ENCODE measurements at places on chromosomes 7 and 10. TPM values are rescaled to one million over a fixed set of nuclear protein-coding genes. Genes with fewer than 3 reads are reported as not detected.

DNA sequence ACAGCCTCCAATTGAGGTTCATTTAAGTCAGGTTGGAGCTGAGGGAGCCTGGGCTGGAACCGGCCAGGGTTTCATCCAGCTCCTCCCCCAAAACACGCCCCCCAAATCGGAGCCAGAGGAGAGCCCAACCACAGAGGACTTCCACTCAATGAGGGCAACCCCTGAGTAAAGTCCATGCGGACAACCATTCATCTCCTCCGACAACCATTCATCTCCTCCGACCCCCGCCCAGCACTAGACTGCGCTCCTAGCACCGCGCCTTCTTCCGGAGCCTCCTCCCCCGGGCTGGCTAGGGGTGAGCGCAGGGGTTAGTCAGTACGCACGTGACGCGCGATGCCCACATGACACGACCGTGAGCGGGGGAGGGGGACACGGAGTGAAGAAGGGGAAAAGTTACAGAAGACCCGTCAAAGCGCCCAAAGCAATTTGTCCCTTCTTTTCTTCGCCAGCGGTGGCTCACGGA is 1.4 kb downstream of the MAGI2 start:
- H3K4me3 ChIP-seq, result peak overlapping the region; percentile 81
- H3K36me3 ChIP-seq, result no peaks in the 10 kb centered on the region
- peak overlapping the region; percentile 97 for H3K27ac ChIP-seq
- H3K4me1 ChIP-seq, result no peaks in the 10 kb centered on the region
- DNase-seq, result peak; percentile 78
- H3K27me3 ChIP-seq, result no peaks in the 10 kb centered on the region

GRCh38 chr7:42621543-42622219 is 290.2 kb downstream of the C7orf25 start:
- DNase-seq, result no peak
- no peaks in the 10 kb centered on the region for H3K4me1 ChIP-seq
- H3K4me3 ChIP-seq, result no peak overlapping the region
- no peaks in the 10 kb centered on the region for H3K36me3 ChIP-seq
- H3K27me3 ChIP-seq, result no peaks in the 10 kb centered on the region
- H3K27ac ChIP-seq, result no peak overlapping the region

NEBL gene
- 0.22 TPM for polyA plus RNA-seq

LRMDA gene
- 15.8 TPM for polyA plus RNA-seq

DNA sequence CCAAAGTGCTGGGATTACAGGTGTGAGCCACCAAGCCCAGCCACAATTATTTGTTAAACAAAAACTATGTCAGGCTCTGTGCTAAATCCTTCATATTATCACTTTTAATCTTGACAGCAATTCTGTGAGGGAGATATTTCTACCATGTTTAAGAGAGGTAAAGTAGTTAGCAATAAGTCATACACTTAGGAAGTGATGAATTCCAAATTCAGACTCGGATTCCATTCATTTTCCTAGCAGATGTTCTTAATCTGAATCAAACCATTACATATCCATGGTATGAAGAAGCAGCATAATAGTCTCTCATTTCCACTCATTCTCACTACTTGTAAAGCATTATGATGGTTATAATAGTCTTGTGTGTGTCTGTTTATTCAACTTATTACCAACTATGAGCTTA is 2.9 kb upstream of the CD36 start:
- no peaks in the 10 kb centered on the region for H3K36me3 ChIP-seq
- no peak for DNase-seq
- H3K27me3 ChIP-seq, result no peaks in the 10 kb centered on the region

AKR1C2 gene
- polyA plus RNA-seq, result 699 TPM

SH2D4B gene
- polyA plus RNA-seq, result not detected

DNA sequence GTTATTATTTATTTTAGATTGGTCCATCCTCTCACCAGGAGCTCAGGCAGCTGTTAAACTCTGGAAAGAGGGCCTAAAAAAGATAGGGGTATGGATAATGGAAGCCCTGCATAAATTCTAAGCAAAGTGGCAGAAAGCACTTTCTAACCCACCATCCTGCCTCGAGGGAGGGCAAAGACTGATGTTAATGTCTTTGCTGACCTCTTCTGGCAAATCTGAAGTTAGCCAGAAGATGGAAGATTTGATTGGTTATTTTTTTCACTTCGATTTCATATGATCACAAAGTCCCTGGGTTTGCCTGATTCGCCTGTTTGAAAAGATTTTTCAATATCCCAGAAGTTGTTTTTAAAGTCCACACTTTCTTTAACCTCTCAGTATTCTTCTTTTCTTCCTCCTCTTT is 24.8 kb downstream of the OR9A2 start:
- no peak for DNase-seq
- H3K4me3 ChIP-seq, result no peak overlapping the region
- H3K27ac ChIP-seq, result no peak overlapping the region
- H3K4me1 ChIP-seq, result peaks cover 2% of the 10 kb centered on the region

PTPN12 gene
- 12.8 TPM for polyA plus RNA-seq

DNA sequence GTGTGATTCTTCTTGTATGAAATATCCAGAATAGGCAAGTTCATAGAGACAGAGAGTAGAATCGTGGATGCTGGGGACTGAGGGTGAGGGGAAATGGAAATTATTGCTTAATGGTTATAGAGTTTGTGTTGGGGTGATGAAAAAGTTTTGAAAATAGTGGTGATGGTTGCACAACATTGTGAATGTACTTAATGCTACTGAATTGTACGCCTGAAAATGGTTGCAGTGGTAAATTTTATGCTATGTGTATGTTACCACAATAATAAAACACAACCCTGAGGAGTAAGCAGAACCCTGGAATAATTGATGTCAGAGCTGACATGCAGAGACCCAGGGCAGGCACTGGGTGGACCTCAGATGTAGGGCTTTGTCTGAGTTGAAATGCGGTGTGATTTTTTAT is 57.6 kb downstream of the TACR2 start:
- H3K4me1 ChIP-seq, result peaks cover 10% of the 10 kb centered on the region
- no peaks in the 10 kb centered on the region for H3K27me3 ChIP-seq
- no peak overlapping the region for H3K27ac ChIP-seq
- DNase-seq, result no peak

- no peaks in the 10 kb centered on the region for H3K36me3 ChIP-seq
- H3K27me3 ChIP-seq, result no peaks in the 10 kb centered on the region
- DNase-seq, result no peak
- H3K27ac ChIP-seq, result no peak overlapping the region
- peaks cover 5% of the 10 kb centered on the region for H3K4me1 ChIP-seq
These were observed 1170.0 kb downstream of the XPNPEP1 start for GRCh38 chr10:108753326-108753725.

GRCh38 chr7:106281585-106282318 is 3.0 kb downstream of the NAMPT start:
- peak overlapping the region; percentile 96 for H3K27ac ChIP-seq
- DNase-seq, result no peak
- H3K36me3 ChIP-seq, result peaks cover 7% of the 10 kb centered on the region
- H3K27me3 ChIP-seq, result no peaks in the 10 kb centered on the region
- peaks cover 11% of the 10 kb centered on the region for H3K4me1 ChIP-seq

GRCh38 chr7:123727071-123727837 is 21.5 kb downstream of the WASL start:
- DNase-seq, result no peak
- H3K27ac ChIP-seq, result no peak overlapping the region
- H3K36me3 ChIP-seq, result no peaks in the 10 kb centered on the region
- H3K4me3 ChIP-seq, result no peak overlapping the region
- H3K4me1 ChIP-seq, result peaks cover 10% of the 10 kb centered on the region

DNA sequence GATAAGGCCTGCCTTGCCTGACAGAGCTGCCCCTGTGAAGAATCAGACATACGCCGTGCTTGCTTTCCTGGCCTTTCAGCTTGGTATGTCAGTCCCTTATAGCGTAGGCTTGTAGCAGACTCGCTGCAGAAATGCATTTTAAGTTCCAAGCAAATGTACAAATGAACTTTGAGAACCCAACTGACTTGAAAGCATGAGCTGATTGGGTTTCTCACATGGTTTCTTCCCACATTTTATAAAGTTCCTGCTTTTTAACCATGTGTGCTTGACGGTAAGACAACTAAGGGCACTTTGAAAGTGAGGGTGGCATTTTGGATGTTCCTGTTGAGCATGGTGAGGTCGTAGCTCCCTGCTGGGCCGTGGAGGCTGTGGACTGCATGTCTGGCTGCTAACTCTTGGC is 62.6 kb downstream of the CCNY start:
- no peaks in the 10 kb centered on the region for H3K27me3 ChIP-seq
- no peaks in the 10 kb centered on the region for H3K36me3 ChIP-seq
- H3K4me3 ChIP-seq, result no peak overlapping the region
- no peak overlapping the region for H3K27ac ChIP-seq
- no peak for DNase-seq

DNA sequence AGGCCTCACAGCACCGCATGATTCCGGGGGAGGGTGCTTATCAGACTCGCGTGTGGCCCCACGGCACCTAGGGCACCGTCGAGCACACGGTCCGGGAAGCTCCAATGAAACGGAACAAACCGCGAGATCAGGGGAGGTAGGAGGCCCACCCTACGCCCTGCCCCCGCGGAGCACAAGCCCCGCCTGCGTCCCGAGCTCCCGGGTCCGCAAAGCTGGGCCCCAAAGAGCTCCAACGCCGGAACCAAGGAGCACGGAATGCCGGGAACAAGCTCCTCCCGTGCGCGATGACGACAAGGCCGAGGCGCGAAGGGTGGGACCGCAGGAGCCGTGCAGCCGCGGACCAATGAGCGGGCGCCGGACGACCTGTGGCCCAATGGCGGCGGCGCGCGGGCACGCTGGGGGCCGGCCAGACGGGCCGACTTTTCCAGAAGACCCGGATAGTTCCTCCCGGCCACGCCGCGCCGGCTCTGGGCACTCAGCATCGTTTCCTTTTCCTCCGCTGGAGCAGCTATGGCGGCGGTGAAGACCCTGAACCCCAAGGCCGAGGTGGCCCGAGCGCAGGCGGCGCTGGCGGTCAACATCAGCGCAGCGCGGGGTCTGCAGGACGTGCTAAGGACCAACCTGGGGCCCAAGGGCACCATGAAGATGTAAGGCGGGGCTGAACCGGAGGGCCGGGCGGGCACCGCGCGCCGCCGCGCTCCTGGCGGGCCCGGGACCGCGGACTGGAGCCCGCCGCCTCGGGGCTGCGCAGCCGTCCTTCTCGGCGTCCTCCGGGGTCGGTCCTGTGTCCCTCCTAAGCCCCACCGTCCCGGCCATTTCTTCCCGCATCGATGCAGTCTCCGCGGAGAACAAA is at the start of the genes CCT6A and PSPH:
Gene CCT6A, plus strand, starts transcription at position 427 of the 853 bp plus-strand sequence. Its CDS starts 84 bp downstream, at position 511.
Gene PSPH, minus strand, starts transcription at position 106 of the 853 bp plus-strand sequence. CDS start 30,232 bp downstream, outside the sequence.
- H3K27ac ChIP-seq, result peak within 1 kb of the TSS; percentile 92
- peak; percentile 95 for DNase-seq
- H3K4me3 ChIP-seq, result peak within 1 kb of the TSS; percentile 88

CDC14C gene
- 0.02 TPM for polyA plus RNA-seq
